BE2C (cell line): ENCODE measurements at places on chromosomes 3 and 15.

DNA sequence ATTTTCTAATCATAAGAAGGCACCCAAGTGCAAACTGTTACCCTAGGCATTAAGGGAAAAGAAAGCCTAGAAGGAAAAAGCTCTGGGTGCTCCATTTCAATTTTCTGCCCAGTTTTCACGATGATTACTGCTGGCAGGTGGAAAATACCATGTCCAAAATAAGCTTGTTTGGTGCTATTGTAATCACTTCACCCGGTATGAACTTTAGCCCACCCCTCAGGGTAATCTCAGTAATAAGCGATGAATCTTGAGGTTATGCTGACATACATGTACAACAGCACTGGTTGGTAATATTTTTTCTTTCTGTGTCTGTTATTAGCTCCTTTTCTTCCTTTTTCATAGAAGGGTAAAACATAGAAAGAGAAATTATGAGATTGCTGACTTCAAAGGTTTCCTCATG, 88.6 kb upstream of the MEX3B start:
- no peak for DNase-seq

DNA sequence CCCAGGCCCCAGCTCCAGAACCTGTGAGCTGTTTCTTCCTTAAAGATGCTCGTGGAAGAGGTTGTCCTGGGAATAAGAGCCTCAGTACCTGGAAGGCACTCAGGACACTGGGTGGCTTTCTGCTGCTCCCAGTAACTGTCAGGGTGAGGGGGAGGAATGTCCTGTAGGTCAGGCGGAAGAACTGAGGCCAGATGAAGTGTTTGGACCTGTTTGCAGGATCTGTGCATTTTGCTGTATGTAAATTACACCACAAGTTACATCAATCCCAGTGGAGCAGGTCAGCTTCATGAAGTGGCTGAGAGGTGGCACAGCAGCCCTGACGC, 27.1 kb downstream of the HDAC11 start:
- no peak for DNase-seq

- DNase-seq: no peak
Observed at GRCh38 chr15:80838012-80838411, 58.8 kb downstream of the CEMIP start.

- DNase-seq: no peak
Observed at GRCh38 chr15:39058351-39059131, 493.9 kb upstream of the RASGRP1 start.

GRCh38 chr15:92797168-92798052, 102.7 kb upstream of the CHD2 start:
- DNase-seq: peak; percentile 42

- no peak for DNase-seq
Observed at GRCh38 chr3:188674595-188674994, 497.2 kb upstream of the TPRG1 start.

- no peak for DNase-seq
Observed at GRCh38 chr15:28125673-28126651, 26.8 kb upstream of the OCA2 start.

- DNase-seq: no peak
Observed at GRCh38 chr3:55305696-55306485, 181.2 kb downstream of the WNT5A start.

GRCh38 chr3:16173283-16174025, 1.0 kb upstream of the GALNT15 start:
- no peak for DNase-seq

GRCh38 chr3:107272471-107272870, 104.8 kb upstream of the CCDC54 start:
- DNase-seq: no peak

- DNase-seq: no peak
Observed at GRCh38 chr3:181872887-181873286, 161.2 kb downstream of the SOX2 start.

- no peak for DNase-seq
Observed at GRCh38 chr3:150291515-150291914, 116.6 kb upstream of the TSC22D2 start.

DNA sequence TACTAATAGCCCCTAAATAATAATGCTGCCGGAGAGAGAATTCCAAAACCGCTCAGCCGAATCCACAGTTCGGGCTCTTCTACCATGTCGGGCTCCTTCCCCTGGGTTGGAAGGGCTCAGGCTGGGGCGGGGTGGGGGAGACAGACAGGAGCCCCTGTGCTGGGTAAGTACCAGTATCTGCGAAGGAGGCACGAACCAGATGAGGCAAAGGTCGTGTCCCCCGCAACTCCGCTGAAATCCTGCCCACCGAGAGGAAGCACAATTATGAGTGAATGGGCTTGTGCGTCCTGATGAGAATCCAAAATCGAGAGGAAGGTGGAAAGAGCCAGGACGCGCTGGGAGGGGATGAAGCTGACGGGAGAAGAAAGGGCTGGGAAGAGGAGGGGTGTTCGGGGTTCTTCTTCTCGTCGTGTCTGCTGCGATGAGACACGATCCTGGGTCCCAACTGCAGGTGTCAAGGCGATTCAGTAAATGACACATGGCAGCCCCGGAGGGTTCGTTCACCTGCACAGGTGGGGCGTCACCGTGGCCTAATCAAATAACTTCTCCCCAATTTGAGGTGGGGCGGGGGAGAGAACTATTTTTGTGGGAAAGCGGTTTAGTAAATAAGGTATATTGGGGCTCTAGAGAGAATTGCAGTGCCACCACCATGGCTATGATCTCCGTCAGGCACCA, 707 bp upstream of the FAM81A start:
- no peak for DNase-seq

GRCh38 chr3:35263477-35263876, 375.8 kb upstream of the ARPP21 start:
- DNase-seq: no peak

GRCh38 chr15:92418864-92419263, 25.2 kb downstream of the ST8SIA2 start:
- no peak for DNase-seq

DNA sequence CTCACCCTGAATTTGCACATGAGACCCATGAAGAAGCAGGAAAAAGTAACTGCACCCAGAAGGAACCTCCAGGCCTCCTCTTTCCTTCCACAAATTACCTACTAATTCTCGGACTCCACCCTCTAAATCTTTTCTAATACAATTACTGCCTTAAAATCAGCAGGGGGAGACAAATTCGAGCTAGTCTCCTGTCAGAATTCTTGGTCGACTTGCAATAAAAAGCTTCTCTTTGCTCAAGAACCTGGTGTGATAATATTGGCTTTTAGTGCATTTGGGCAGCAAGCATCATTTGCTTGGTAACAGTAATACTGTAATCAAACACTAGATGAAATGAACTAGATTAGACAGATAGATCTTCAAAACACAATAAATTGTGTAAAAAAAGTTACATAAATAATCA, 281.9 kb downstream of the RAP2B start:
- DNase-seq: no peak

DNA sequence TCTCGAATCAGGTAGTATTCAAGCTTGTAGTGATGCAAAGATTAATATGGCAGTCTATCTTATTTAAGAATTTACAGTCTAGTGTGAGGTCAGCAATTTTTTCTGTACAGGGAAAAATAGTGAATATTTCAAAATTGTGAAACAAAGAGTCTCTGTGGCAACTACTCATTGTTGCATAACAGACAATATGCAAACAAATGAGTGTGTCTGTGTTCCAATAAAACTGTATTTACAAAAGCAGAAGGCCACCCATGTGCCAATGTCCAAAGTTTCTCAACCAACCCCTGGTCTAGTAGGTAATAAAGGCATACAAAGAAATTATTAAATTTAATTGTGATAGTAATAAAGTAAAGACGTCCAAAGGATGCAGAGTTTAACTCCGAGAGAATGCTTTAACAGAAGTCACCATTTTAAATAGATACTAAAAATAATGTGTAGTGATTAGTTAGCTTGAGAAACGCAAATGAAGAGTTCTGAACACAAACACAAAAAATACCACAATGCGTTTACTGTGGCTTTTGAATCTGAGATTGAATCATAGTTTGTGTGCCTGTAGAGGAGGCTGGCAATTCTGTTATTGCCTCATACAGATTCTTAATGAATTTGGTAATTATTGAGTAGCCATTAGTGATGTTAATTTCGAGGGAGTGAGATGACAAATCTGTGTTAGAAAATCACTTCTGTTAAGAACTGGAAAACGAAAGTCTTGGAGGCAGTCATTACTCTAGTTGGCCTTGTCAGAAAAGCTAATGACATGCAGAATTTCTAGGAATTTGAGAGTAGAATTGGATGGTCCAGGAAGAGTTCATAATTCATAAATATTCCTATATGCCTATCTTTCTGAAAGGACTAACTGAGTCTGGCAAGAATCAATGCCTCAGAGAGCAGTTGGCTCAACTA, 48.7 kb downstream of the CADM2 start:
- no peak for DNase-seq

- no peak for DNase-seq
Observed at GRCh38 chr3:114329823-114330222, 36.0 kb downstream of the TIGIT start.

GRCh38 chr15:71451130-71451529, 335.9 kb downstream of the THSD4 start:
- no peak for DNase-seq

DNA sequence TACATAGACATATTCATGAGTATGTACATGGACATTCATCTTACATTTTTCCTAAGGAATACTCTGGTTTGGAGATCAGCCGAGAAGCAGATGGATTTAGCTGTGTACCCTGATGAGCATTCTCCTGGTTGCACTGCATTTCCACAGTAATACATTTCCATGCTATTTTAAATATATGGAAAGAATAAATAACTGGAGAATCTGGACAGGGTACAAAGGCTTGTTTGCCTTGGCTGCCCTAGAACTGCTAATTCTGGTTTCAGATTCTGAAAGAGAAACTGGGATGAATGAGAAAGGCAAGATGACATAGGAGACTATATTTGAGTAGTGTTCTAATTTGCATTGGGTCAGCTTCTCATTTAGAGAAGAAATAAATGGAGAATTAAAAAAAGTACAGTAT, 190.8 kb upstream of the FAM3D start:
- no peak for DNase-seq
